Fibroblast of villous mesenchyme (primary cell): ENCODE measurements at places on chromosomes 6 and 20. TPM values are rescaled to one million over a fixed set of nuclear protein-coding genes. Genes with fewer than 3 reads are reported as not detected.

DNA sequence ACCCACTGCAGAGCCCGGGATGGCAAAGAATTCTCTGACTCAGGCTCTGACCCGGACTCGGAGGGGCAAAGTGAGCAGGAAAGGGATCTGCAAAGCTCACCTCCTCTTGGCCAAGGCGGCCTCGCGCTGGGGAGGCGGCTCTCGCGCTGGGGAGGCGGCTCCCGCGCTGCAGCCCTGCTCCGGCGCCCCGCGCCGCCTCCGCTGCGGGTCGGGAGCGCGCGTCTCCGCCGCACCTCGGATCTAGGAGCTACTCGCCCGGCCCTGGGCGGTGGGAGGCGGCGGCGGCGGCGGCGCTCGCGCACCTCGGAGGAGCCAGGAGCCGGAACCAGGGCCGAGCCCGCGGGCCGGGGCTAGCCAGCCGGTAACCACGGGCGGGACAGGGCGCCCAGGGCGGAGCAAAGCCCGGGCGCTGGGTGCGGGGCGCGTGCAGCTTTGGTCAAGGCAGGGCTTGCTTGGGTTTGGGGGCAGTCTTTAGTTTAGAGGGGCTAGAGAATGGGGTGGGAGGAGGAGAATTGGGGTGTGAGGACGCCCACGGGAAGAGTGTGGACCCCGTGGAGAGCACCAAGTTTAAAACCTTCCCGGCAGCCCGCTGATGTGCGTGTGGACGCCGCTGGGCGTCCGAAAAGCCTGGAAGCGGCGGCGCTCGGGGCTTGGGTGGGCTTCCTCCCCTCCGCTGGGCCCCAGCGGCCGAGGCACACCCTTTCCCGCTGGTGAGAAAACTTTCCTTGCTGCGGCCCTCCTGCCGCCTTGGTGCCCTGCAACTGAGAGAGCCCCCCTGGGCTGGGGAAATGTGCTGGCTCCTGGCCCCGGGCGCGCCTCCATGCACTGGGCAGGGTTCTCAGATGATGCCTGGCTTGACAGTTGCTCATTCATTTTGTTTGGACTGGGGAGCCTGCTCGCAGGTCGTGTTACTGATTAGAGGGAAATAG, at the start of gene MRAP2:
MRAP2 (plus strand) TSS at position 250 of the 929 bp plus-strand sequence. CDS start 21,547 bp downstream, outside the sequence.
- DNase-seq = no peak

DNA sequence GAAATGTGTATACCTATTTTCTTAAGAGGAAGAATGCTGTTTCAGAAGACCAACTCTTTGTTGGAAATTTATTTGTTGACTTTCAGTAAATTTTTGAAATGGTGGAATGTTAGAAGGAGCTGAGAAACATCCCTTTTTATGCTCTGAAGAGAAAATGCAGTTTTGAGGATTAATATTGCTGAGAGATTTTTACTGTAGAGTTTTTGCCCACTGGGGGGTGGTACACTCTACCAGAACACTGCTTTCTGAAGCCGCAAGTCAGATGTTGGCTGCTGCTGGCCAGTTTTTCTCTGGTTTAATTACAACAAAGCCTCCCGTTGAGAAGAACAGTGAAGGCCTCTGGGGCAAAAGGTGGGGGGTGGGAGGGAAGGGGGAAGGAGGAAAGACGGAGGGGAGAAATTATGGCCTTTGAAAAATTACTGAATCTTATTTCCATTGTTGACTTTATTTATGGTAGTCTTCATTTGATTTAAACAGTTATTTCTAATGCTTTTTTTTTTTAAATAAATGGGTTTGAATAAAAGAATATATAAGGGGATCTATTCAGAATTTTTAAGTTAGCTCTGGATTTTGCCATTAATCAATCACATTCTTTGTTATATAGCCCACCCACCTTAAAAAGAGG, 3.0 kb downstream of the FLRT3 start:
- DNase-seq = peak; percentile 61

GRCh38 chr20:58113716-58114115, 114.7 kb downstream of the ANKRD60 start:
- no peak for DNase-seq

- DNase-seq = no peak
Observed at GRCh38 chr6:136749359-136749997, 42.8 kb downstream of the MAP3K5 start.

DNA sequence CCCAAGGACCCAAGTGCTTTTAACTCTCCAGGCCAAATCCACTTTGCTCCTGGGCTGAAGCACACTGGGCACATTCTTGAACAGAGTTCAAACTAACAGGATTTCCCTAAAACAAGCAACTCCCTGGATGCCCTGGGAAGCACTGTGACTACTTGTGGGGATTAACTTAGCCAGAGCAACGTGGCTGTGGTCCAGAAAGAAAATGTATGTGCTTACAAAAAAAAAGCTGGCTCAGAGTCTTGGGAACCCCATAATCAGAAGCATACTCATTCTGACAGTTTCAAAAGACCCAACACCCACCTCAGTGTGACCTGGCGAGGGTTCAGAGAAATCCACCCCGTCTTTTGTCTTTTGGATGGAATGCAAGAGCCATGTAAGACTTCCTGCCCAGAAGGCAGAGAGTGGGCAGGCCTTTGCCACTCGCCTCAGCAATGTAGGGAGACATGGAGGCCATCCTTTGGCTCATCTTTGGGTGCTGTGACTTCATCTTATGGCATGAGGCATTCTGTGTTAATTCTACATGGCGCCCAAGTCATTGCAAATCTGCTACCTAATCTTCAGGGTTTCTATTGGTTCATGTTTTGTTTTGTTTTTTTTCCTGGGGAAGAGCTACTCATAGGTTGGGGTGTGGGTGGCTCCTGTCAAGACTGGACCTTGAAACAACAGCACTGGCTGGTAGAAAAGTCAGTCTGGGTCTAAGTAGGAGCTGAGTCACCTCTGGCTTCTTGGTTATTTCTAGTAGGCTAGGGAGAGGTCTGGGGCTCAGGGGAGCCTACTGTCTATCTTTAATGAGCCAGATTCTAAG, 248.6 kb upstream of the SUPT3H start:
- DNase-seq = peak; percentile 93

The DDX43 gene
- total RNA-seq = 0.86 and 3.5 TPM in 2 replicates

The PHACTR3 gene
- total RNA-seq = not detected in 2 replicates
